ENCODE measurements at places on chromosomes 3 and 15.

- no peak for DNase-seq
Observed at GRCh38 chr15:76983590-76984375, 11.1 kb upstream of the PSTPIP1 start.

DNA sequence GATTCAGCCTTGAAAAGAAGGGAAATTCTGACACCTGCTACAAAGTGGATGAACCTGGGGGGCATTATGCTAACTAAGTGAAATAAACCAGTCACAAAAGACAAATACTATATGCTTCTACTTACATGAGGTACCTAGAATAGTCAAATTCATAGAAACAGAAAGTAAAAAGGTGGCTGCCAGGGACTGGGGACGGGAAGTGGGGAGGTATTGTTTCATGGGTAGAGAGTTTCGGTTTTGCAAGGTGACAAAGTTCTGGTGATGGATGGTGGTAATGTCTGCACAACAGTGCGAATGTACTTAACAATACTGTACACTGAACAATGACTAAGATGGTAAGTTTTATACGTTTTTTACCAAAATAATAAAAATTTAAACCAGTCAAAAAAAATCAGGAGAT, 4.8 kb downstream of the IDH2 start:
- DNase-seq = no peak

DNA sequence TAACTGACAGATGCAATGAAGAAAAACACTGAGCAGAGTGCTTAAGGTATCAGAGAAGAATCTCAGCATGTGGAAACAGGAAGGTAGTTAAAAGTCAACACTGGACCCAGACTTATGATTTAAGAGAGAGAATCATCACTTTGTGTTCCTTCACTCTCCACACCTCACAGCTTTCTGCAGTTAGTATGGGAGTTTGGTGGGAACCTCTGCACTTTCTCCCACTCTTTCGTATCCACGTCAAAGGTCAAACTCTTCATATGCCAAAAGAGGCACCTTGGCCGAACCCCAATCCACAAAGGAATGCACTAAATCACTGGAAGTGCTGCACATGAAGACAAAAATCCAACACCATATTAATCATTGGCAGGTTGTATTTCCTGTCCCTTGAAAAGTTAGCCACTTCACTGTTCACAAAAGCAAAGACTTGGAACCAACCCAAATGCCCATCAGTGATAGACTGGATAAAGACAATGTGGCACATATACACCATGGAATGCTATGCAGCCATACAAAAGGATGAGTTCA, 361.2 kb downstream of the MAGI1 start:
- no peak for DNase-seq

DNA sequence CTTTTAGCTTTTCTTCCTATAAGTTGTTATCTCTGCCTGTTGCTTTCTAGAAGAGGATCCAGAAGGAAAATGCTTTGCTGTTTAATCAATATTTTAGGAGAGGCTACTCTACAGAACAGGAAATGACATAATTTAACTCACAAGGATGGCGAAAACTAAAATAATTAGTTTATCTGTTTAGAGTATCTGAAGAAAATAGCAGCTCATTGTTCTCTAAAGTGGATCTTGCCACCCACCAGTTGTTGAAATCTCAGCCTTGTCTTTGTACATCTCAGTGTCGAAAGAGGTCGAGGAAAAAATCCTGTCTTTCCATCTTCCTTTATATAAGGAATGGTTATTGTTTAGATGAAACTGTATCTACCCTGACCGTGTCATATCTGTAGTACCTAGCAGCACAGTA, 126.6 kb downstream of the ZNF609 start:
- DNase-seq = no peak

- no peak for DNase-seq
Observed at GRCh38 chr3:140258222-140258724, 323.3 kb downstream of the CLSTN2 start.

DNA sequence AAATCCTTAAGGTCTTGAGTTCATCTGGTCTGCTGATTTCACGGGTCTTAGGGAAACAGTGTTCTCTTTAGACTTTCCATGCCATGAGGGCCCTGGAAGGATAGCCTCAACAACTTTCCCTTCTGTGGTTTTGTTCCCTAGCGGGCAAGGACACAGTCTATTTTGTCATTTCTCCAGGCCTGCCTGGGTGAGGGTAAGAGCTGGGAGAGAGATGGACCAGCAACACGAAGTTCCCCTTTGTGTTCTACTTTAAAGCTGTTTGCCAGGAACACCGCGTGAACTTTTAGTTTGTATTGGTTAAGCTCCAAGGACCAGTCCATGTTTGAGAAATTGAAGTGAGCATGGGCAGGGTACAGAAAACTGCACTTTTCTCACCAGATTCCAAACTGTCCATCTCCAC, 20.9 kb downstream of the ST3GAL6 start:
- DNase-seq = no peak

- DNase-seq = peak; percentile 25
Observed at GRCh38 chr3:41681479-41681878, 280.4 kb downstream of the ULK4 start.

GRCh38 chr15:60809375-60809774, 330.4 kb upstream of the ICE2 start:
- no peak for DNase-seq

- DNase-seq = no peak
Observed at GRCh38 chr15:74754593-74755215, 6.1 kb downstream of the CYP1A2 start.

DNA sequence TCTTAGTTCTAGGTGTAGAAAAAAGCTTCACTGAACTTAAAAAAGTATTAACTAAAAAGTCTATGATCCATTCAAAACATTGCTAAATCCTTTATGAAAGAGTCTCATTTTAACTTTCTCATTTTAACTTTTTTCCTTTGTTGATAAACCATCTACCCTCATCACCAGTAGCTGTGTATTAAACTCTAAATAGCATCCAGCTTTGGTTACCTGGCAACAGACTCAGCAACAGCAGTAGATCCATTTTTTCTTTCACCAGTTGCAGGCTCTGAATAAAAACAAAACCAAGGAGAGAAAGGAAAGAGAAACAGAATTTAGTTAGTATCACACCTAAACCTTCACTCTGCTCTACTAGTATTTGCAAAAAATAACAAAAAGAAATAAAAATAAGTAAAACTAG, 51.6 kb downstream of the TP53BP1 start:
- DNase-seq = no peak

- no peak for DNase-seq
Observed at GRCh38 chr3:190261015-190261414, 61.2 kb downstream of the CLDN1 start.

- no peak for DNase-seq
Observed at GRCh38 chr3:106748472-106749262, 628.6 kb upstream of the CCDC54 start.

- DNase-seq = no peak
Observed at GRCh38 chr15:84608707-84609284, 8.0 kb downstream of the ZSCAN2 start.

DNA sequence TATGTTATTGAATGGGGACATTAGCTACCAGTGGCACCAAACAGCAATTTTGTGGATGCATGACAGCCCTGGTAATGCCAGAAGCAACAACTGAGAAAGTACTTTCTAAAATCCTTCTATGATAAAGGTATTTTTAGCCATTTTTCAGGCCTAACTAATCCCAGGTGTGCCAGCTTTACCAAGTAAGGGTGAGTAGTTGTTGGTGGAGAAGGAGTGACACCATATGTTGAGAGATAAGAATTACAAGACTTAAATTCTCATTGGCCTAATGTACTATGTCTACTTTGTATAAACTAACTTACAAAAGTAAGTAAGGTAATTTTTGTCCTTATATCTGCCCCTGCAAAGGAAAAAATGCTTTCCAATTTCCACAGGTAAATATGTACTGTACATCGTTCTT, 4.1 kb upstream of the COX17 start:
- no peak for DNase-seq

DNA sequence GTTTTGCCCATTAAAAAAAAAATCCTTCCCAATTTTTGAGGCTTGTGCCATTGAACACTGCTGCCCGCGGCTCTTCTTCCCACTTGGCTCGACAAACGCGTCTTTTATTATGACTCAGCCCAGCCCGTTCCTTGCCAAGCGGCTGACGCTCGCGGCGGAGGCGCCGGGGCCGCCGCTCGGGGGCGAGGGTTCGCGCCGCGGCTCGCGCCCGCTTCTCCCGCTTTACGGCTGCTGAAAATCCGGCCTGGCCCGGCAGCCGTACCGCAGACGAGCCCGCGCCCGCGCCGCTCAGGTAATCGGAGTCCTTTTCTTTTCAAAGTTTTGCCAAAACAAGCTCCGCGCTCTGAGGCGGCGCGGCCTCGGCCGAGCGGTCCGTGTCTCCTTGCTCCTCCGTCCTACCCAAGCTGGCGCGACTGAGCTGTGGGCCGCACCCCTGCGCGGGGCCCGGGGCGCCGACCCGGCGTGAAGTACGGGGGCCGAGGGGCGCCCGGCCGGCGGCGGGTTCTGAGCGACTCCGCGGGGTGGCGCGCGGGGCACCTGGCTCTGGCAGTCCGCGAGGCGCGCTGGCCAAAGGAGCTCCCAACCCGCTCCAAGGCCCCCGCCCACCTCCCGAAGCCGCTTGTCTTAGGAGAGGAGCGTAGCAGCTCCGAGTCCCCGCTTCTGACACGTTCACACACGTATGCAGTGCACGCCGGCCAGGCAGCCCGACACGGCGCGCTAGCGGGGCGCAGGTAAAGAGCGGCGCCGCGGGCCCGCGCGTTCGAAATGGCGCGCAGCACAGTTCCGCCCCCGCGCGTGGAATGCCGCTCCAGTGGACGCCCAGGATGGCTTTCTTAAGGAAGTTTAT, 418.2 kb upstream of the NAALADL2 start:
- DNase-seq = peak; percentile 90

DNA sequence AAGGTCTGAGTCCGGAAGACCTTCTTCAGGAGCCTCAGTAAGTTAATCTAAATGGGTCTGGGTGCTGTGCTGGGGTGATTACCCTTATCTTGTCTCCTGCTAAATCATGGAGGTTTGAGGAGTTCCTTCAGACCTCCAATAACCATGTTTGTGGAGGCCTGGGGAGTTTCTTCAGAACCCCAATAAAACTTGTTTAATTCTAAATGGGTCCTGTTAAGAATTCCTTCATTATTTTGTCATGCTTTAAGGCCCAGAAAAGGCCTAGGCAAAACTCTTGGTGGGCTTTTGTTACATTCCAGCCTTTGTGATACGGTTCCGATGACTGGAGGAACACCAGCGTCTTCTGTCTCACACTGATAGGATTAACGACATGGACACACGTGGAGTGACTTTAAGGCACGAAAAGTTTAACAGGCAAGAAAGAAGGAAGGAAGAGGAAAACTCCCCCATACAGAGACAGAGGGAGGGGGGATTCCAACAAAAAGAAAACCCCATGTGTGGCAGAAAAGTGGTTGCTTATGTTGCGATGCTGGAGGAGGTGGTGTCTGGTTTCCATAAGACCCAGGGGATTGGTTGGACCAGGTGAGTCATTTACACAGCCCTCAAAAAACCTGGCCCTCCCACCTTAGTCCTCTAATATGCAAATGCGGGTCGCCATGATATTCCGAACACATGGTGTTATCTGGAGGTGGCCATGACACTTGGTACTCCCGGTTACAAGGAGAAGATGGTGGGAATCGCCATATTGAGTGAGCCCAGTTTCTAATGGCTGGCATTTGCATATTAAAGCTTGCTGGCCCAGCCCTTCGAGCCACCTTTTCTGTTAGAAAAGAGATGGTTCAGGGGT, 72.6 kb upstream of the MFGE8 start:
- no peak for DNase-seq

GRCh38 chr15:38860253-38860652, 295.6 kb upstream of the RASGRP1 start:
- DNase-seq = no peak

DNA sequence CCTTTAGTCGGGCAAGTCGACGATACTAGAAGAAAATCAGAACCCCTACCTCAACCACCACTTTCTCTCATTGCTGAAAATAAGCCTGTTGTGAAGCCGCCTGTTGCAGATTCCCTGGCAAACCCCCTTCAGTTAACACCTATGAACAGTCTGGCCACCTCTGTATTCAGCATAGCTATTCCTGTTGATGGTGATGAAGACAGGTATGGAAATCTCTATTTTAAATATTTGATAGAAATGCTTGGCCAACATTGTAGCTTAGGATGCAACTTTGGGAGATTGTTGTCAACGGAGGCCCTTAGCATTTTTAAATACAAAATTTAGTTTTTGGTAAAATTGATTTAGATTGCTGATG, 3.0 kb downstream of the TSC22D2 start:
- no peak for DNase-seq

DNA sequence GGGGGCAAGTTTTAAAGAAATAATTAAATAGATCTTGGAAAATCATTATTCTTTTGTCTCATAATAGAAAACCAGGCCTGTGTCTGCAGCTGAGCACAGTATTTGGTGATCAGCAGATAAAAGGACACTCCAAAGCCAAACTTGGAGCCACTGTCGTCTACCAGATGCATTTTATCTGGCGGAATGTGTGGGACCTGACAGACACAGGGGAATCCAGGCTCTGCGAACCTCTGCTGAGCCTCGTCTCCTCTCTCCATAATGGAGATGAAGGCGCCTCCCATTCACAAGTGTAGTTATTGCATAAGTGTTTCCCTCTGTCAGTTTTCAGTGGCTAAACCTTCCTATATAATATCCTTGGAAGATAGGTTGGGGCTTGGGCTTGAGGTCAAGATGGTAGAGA, 42.1 kb downstream of the EEFSEC start:
- no peak for DNase-seq

- DNase-seq = no peak
Observed at GRCh38 chr15:65042776-65043327, 2.3 kb upstream of the SLC51B start.

DNA sequence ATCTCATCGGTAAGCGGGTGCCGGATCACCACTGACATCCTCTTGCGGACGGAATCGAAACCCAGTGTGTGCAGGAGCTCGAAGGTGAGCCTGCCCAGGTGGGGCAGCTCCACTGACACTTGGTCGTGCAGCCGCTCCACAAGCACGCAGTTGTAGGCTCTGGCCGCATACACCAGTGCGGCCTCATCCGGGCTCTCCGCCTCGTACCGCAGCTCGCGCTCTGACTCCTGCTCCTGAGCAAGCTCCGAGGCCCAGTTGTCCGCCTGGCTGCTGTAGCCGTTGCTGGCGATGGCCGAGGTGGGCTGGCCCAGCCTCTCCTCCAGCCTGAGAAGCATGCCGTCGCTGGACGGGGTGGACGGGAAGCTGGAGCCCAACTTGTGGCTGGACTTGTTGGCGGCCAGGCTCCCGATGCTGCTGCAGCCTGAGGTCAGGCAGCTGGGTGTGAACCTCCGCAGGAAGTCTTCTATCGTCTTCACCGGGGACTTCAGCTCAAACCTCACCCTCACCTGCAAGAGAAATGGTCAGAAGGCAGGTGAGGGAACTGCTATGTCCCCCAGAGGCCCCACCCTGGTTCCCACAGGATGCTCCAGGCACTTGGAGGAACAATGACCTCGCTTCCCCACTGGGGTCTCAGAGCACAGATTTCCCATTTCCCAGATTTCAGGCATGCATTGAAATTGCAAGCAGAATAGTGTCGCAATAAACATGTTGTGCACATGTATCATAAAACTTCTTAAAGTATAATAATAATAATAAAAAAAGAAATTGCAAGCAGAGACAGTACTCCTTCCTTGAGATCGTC, 149.2 kb downstream of the ATP10A start:
- DNase-seq = no peak
